ENCODE measurements at places on chromosomes 5 and 9.

DNA sequence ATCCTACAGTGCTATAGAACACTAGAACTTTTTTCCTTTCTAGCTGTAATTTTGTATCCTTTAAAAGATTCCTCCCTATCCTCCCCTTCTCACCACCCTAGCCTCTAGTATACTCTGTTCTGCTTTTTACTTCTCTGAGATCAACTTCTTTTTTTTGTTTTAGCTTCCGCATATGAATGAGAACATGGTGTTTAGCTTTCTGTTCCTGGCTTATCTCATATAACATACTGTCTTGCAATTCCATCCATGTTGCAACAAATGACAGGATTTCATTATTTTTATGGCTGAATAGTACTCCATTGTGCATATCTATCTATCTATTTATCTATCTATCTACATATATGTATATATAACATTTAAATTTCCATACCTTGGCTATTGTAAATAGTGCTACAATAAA is 126.0 kb upstream of the MAN2A1 start:
- no peak for DNase-seq

- peak; percentile 81 for DNase-seq
Observed at GRCh38 chr9:128214571-128215490, 11.7 kb downstream of the DNM1 start.

GRCh38 chr9:95425910-95426551 is 90.7 kb downstream of the PTCH1 start:
- peak; percentile 35 for DNase-seq

- peak; percentile 35 for DNase-seq
Observed at GRCh38 chr9:89639367-89639795, 34.6 kb downstream of the GADD45G start.

DNA sequence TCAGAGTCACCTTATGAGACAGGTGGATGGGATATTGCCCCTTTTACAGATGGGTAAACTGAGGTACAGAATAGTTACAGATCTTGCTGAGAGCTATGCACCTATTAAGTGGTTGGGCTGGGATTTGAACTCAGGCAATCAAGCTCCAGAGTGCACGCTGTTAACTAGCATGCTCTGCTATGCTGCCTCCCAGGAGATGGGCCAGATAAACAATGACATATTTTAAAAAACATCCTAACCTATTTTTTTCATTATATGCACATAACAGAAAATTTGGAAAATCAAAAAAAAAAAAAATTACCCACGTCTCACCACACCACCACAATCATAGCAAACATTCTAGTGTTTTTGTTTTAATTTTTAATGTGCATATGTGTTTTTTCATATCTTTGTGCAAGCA is 123.4 kb upstream of the STC2 start:
- no peak for DNase-seq

DNA sequence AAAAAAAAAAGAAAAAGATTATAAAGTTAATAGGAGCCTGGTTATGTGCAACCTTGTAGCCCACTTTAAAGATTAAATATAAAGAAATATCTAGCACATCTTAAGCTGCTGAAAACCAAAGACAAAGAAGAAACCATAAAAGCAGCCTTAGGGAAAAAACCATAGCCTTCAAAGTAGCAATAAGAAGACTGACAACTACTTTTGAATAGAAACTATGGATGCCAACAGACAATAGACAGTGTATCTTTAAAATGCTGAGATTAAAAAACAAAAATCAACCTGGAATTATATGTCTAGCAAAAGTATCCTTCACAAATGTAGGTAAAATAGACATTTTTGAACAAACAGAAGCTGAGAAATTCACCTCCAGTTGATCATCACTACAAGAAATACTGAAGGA is 3.4 kb upstream of the KIF12 start:
- no peak for DNase-seq
